ENCODE measurements at places on chromosomes 7 and 10.
A peak's percentile ranks its signal among the peaks of the same experiment; 100 is the strongest.

- peak; percentile 70 for DNase-seq
Measured at GRCh38 chr7:39609113-39609934, 14.0 kb upstream of the RALA start.

DNA sequence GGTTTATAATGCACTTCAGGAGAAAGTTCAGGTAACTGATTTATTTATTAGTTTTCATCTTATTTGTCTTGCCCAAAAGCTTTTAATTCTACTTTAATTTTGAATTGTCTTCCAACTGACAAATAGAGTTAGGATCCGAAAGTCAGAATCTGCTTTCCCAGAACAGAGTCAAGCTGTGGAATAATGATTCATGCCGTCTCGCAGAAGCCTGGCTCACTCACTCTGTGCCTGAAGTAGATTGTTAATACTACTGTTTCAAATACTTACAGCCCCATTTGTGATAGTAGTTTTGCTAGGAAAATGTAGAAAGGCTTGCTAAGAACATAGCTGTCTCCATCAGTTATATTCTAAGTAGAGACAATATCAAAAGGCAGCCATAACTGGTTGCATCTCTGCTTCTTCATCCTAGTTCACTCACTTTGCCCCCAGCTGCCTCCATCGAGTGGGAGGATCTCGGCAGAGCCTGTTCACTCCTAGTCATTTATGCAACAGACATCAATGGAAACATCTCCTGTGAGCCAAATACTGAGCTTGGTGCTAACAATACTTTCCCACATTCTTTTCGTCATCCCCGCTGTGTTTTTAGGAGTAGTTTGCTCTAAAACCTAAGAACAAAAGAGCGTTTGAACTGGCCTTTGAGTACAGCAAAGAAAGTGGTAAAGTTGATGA, 28.0 kb downstream of the ABRAXAS2 start:
- no peak for DNase-seq

GRCh38 chr10:126068322-126068721, 172.0 kb downstream of the FANK1 start:
- no peak for DNase-seq

- DNase-seq: no peak
Measured at GRCh38 chr10:32338262-32338661, 8.7 kb downstream of the EPC1 start.

DNA sequence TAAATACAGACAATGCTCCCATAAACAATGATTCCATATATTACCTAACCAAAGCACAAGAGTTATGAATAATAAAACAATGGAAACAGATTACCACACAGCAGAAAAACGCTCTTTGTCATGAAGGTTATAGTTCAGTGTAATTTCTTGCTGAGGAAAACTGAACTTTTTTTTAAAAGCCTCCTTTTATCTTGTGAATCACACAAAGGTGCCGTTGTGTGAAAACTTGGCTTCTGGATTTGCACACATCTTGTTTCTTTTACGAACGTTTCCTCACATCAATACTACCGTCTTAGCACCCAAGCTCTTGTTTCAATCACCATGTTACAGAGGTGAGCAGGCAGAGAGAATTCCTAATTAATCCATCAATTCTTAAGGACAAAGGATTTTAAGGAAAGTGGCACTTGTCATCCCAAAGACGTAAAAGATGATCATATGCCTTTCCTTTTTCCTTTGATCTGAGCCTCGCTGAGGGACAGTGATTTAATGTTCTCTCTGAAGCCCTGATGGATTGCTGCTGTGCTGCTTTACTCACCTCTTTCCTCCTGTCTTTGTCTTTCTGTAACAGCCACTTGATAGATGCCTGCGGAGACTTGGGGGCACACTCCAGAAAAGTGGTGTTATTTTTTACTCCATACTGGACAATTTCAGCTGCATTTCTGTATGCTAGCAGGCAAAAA, 110.1 kb downstream of the CD36 start:
- no peak for DNase-seq

- peak; percentile 13 for DNase-seq
Measured at GRCh38 chr10:30270247-30270646, 78.8 kb downstream of the MTPAP start.
